ENCODE measurements at places on chromosomes 12 and 14.

- DNase-seq: no peak
Measured at GRCh38 chr12:2669560-2669959, 125.2 kb upstream of the FKBP4 start.

- DNase-seq: no peak
Measured at GRCh38 chr12:62448436-62448835, 18.2 kb upstream of the MON2 start.

GRCh38 chr12:68957273-68957672, 24.3 kb upstream of the CPM start:
- DNase-seq: no peak

DNA sequence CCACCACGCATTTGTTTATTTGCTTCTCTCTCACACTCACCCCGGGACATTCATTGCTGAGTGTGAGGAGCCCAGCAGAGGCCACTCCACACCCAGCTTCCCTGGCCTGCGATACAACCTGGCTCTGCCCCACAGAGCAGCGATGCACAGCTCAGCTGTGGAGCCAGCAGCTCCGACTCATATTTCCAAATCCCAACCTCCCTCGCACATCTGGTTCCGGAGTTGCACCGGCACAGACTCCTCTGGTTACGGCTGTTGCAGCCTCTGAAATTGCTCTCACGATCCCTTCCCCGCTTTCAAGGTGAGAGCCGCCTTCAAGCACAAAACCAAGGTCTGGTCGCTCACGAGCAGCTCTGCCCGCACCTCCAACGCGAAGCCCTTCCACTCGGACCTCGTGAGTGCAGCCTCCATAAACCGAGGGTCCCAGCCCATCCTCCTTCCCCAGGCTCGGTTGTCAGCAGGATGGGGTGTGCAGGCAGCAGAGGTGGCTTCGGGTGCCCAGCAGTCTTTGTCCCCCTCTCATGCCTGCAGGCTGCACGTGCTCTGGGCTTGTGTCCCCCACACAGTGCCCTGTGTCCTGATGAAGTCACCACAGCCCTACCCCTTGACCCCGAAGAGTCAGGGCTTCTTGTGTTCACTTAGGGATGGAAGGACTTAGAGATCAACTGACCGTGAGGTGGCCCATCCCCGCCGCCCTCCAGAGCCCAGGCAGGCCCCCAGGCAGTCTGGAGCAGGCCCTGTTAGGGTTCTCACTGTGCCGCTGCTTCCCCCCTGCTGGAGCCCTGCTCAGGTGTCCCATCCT, 184.3 kb downstream of the ADGRD1 start:
- DNase-seq: no peak

GRCh38 chr12:69529021-69529420, 56.2 kb upstream of the CCT2 start:
- DNase-seq: no peak

DNA sequence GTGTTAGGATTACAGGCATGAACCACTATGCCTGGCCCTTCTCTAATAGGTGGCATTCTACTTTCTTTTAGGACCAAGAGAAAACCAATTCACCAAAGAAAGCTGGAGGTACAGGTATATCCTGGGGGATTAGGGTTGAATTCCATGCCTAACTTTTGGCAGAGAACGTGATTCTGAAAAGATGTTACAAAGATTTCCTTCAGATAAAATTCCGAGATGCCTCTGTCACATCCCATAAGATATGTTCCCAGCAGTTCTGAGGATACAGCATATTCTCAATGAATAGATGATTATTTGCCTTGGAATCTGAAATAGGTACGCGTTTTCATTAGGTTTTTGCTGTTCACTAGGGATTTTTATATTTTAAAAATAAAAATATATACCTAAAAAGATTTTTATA, 111.9 kb upstream of the KRAS start:
- no peak for DNase-seq

DNA sequence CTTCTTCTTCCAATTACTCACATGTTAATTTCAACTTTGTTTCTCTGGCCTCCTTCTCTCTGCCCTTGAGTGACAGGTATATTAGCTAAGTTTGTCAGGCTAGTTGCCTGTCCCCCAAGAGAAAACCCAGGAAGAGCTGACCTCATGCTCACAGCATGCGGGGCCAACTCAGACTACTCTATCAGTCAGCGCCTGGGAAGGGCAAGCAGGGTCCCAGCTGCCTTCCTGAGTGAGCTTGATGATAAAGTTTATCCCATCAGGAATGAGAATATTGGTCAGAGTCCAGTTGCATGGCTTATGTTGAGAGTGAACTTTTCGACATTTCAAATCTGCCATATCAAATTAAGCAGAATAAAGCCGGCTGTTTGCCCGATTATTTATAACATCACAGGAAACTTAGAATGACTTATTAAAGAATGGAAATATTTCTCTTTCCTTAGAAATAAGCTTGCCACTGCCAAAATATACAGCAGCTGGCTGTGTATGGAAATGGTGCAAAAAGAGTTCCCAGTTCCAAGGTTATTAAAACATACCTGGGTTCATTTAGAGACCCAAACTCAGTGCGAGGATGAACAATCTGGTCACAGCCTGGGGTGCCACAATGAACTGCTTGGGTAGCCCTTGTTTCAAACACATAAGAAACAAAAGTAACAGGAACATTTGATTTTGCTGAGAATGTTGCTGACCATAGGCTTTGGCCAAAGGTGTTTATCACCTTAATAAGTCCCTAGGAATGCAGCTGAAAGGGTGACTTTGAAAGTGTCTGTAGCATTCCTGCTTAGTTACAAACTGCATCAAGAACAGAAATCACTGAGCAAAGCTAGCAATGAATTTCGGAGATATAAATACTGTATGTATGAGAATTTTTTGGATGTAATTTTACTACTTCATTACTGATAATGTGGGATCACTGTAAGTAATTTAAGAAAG, 1553.8 kb upstream of the FLRT2 start:
- DNase-seq: no peak

DNA sequence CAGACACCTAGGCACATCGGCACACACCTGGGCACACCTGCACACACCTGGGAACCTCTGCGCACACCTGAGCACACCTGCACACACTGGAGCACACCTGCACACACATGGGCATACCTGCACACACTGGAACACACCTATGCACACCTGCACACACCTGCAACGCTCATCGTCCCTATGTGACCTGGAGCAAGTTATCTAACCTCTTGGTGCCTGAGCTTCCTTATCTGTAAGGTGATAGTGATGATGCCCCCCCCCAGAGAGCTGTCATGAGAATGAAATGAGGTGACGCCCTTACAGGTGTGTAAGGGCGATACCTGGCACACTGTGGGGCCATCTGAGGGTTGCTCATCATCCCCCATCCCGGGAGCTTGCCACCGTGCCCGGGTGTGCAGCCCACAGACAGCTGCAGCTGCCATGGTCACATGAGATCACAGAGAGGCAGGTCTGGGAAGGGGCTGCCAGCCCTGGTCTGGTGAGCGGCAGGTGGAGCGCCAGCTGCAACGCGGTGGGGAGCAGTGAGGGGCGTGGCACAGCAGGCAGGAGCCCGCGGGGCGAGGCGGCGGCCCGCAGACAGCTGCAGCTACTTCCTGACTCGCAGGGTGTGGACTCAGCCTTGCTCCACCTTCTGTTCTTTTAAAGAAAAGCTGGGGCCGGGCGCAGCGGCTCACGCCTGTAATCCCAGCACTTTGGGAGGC, 59.9 kb upstream of the FBRSL1 start:
- peak; percentile 30 for DNase-seq

GRCh38 chr14:61472011-61472672, 150.8 kb downstream of the PRKCH start:
- peak; percentile 41 for DNase-seq

DNA sequence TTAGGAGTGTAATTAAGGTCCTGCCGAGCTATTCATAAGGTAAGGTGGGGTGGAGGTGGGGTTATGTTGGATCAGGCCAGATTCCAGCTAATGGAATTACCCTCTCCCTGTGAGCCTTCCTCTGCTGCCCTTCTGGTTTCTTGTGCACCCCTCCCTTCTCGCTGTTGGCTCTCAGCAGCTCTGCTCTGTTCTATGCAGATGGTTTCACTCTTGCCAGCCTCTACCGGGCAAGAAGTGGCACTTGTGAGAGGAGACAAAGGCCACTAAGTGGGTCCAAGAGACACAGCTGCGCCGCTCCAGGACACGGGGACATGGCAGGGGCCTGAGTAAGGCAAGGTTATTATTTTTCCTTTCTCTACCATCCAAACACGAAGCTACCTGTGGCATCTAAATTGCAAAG, 334.4 kb downstream of the EMP1 start:
- no peak for DNase-seq

DNA sequence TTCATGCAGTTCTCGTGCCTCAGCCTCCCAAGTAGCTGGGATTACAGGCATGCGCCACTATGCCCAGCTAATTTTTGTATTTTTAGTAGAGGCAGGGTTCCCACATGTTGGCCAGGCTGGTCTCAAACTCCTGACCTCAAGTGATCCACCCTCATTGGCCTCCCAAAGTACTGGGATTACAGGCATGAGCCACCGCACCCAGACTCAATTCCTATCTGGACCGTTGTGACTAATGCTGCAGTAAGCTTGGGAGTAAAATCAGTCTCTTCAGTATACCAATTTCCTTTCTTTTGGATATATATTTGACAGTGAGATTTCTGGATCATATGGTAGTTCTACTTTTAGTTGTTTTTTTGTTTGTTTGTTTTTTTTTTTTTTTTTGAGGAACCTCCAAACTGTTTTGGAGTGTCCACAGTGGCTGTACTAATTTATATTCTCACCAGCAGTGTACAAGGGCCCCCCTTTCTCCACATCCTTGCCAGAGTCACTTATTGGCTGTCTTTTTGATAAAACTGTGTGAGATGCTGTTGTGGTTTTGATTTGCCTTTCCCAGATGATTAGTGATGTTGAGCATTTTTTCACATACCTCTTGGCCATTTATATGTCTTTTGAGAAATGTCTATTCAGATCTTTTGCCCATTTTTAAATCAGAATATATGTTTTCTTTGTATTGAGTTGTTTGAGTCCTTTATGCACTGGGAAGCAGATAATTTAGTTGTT, 37.3 kb upstream of the EVL start:
- DNase-seq: no peak

DNA sequence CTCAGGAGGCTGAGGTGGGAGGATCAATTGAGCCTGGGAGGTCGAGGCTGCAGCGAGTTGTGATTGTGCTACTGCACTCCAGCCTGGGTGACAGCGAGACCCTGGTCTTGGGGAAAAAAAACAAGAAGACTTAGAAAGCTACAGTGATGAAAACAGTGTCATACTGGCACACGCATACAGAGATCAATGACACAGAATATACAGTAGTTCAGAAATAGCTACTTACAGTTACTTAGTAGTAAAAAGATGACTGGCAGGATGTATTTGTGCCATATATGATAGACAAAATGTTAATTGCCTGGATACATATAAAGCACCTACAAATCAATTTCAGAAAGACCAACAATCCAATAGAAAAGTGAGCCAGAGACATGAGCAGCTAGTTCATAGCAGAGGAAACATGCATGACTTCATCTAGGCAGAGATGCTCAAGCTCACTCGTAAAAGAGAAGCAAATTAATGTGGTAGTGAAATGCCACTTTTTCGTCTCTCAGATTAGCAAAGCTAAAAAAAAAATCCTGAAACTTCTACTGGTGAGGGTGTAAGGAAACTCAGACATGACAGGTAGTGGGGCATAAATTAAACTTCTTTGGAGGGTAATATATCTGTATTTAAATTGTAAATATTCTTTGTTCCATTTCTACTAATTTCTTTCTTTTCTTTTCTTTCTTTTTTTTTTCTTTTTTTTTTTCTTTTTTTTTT, 2.5 kb upstream of the ALDH2 start:
- DNase-seq: no peak

DNA sequence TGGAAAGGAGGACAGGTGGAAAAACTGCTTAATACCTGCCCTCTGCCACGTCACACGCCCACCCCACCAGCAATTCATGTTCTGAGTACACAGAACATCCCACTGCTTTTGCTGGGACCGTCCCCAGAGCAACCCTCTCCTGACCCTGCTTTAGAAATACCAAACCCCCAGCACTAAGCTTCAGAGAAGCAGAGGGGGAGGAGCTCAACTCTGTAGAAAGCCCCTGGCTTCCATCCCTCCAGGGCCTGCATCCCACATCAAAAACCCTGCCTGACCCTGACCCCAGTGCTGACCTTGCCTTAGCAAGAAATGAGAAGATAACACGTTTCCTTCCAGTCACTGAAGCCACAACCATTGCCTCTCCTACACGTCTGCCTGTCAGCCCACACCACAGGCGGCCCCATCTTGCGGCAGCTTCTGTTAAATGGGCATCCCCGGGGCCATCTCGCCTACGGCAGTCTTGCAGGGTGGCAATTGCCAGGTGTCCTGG, 19.7 kb downstream of the VDR start:
- peak; percentile 91 for DNase-seq

GRCh38 chr14:96272777-96273473, 16.9 kb downstream of the BDKRB1 start:
- DNase-seq: no peak

GRCh38 chr12:78530100-78530765, 334.3 kb upstream of the SYT1 start:
- no peak for DNase-seq

GRCh38 chr12:27198036-27198435, 46.0 kb upstream of the STK38L start:
- no peak for DNase-seq

GRCh38 chr14:52397844-52398243, 83.7 kb downstream of the PTGER2 start:
- no peak for DNase-seq

- no peak for DNase-seq
Measured at GRCh38 chr12:109811624-109811995, 21.6 kb downstream of the TRPV4 start.

GRCh38 chr14:27242874-27243273, 645.0 kb upstream of the NOVA1 start:
- no peak for DNase-seq

GRCh38 chr14:21101802-21102413, 1.0 kb downstream of the TMEM253 start:
- no peak for DNase-seq

GRCh38 chr12:58766513-58766870, 153.8 kb downstream of the LRIG3 start:
- DNase-seq: no peak

- no peak for DNase-seq
Measured at GRCh38 chr14:82403987-82404386, 870.3 kb upstream of the SEL1L start.

DNA sequence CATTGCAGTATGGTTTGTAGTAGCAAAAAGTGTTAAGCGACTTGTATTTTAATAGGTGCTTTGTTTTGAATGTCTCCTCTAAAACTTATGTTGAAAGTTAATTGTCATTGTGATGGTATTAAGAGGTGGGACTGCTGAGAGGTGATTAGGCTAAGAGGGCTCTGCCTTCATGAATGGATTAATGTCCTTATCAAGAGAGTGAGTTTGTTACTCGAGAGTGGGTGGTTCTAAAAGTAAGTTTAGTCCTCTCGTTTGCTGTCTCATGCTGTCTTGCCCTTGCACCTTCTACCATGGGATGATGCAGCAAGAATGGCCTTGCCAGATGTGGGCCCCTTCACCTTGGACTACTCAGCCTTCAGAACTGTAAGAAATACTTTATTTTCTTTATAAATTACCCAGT, 17.4 kb downstream of the ZDHHC17 start:
- no peak for DNase-seq

- no peak for DNase-seq
Measured at GRCh38 chr12:47265391-47265790, 185.6 kb upstream of the AMIGO2 start.

GRCh38 chr12:43676183-43676813, 82.3 kb downstream of the PUS7L start:
- DNase-seq: no peak

GRCh38 chr14:68043752-68044151, 224.2 kb downstream of the RAD51B start:
- no peak for DNase-seq

- no peak for DNase-seq
Measured at GRCh38 chr14:101127224-101127623, 223.7 kb upstream of the RTL1 start.

GRCh38 chr12:131736446-131737149, 25.7 kb downstream of the SFSWAP start:
- DNase-seq: no peak
